ENCODE measurements at places on chromosomes 16 and 17.
A peak's percentile ranks its signal among the peaks of the same experiment; 100 is the strongest.

GRCh38 chr17:28384281-28385036 is 13.0 kb downstream of the SARM1 start:
- peak overlapping the region; percentile 15 for H3K4me3 ChIP-seq
- peak; percentile 51 for DNase-seq
- no peak overlapping the region for H3K27ac ChIP-seq
- no peaks in the 10 kb centered on the region for H3K36me3 ChIP-seq

- H3K27me3 ChIP-seq, result no peaks in the 10 kb centered on the region
- no peaks in the 10 kb centered on the region for H3K4me1 ChIP-seq
- H3K4me3 ChIP-seq, result no peak overlapping the region
- no peak for DNase-seq
- H3K27ac ChIP-seq, result no peak overlapping the region
Observed at GRCh38 chr17:60327134-60327900, 64.6 kb downstream of the USP32 start.

DNA sequence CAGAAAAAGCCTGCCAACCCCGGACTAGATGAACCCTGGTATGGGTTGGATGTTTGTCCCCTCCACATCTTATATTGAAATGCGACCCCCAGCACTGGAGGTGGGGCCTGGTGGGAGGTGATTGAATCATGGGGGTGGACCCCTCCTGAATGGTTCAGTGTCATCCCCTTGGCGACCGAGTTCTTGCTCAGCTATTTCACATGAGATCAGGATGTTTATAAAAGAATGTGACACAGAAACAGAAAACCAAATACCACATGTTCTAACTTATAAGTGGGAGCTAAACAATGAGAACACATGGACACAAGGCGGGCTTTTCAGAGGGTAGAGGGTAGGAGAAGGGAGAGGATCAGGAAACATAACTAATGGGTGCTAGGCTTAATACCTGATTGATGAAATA is 576.0 kb upstream of the HSBP1 start:
- H3K27me3 ChIP-seq, result no peaks in the 10 kb centered on the region
- no peak overlapping the region for H3K27ac ChIP-seq
- H3K36me3 ChIP-seq, result no peaks in the 10 kb centered on the region
- H3K4me1 ChIP-seq, result no peaks in the 10 kb centered on the region
- no peak overlapping the region for H3K4me3 ChIP-seq
- no peak for DNase-seq

- H3K4me3 ChIP-seq, result no peak overlapping the region
- DNase-seq, result no peak
- H3K4me1 ChIP-seq, result peaks cover 5% of the 10 kb centered on the region
- no peaks in the 10 kb centered on the region for H3K27me3 ChIP-seq
- H3K36me3 ChIP-seq, result no peaks in the 10 kb centered on the region
- H3K27ac ChIP-seq, result no peak overlapping the region
Observed at GRCh38 chr16:333406-334094, 19.0 kb downstream of the AXIN1 start.

DNA sequence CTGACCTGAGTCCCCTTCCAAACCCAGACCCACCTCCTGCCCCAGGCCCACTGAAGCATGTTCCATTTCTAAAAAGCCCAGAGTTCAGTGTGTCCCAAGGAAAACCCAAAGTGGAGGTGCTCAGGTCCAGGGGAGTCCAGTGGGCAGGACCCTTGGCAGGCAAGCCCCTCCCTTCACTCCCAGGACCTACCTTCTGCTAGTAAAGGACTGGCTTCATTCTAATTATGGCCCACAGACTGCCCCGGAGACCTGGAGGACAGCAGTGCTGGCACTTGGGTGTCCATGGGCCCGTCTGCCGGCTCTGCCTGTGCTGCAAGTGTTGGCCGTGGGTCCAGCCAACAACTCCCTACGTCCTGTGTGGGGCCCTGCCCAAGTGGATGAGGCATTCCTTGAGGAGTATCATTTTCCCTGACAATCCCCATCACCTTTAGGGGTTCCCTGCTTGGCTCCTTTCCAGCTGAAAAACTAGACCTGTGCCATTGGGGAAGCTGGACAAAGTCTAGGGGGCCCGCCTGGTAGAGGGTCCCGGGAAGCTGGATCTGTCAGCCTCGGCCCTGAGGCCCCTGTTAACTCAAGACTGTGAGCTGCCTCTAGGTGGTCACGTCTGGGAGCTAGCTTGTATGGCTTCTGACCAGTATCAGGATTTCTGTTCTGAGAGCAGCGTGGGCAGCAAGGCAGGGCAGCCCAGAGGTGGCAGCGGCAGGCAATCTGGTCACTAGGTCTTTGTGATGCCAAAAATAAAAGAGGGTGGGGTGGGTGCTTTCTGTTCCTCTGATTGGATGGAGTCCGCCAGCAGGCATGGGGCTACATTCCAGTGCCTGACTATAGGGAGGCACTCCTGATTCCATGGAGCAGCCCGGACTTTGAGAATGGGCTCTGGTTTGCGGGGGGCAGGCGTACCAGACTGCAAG is 8.2 kb downstream of the CBX2 start:
- no peak overlapping the region for H3K4me3 ChIP-seq
- H3K4me1 ChIP-seq, result peaks cover 4% of the 10 kb centered on the region
- H3K27ac ChIP-seq, result no peak overlapping the region
- H3K36me3 ChIP-seq, result no peaks in the 10 kb centered on the region
- no peaks in the 10 kb centered on the region for H3K27me3 ChIP-seq

- H3K4me1 ChIP-seq, result peaks cover 38% of the 10 kb centered on the region
- DNase-seq, result peak; percentile 53
- H3K36me3 ChIP-seq, result no peaks in the 10 kb centered on the region
- H3K4me3 ChIP-seq, result no peak overlapping the region
- H3K27ac ChIP-seq, result peak overlapping the region; percentile 50
Observed at GRCh38 chr16:50313596-50314478, 47.5 kb downstream of the ADCY7 start.

DNA sequence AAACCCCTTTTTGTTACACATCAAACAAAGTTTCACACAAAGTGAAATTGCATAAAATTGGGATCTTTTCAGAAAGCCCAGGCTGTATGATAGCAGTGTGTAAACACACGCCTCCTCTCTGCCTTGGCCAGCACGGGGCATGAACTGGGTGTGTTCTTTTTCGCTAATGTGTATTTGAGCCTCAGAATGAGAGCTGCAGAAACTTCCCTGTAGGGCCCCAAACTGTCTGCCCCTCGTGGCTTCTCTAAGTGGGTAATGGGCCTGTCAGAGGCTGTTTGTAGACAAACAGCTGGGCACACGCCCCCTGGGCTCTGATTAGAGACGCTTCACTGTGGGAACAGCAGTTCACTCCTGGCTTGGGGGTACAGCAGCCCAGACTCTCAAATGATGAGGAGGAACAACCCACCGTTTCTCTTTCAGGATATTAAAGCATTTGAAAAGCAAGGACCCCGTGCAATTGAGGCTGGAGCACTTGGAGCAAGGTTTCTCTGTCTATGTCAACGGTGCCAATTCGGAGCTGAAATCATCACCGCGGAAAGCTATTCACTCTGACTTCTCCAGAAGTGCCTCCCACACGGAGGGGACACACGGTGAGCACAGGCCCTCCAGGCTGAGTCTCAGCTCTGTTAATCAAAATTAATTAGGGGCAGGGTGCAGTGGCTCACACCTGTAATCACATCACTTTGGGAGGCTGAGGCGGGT is 78.4 kb downstream of the KATNIP start:
- no peak overlapping the region for H3K27ac ChIP-seq
- H3K36me3 ChIP-seq, result no peaks in the 10 kb centered on the region
- DNase-seq, result peak; percentile 53
- no peaks in the 10 kb centered on the region for H3K27me3 ChIP-seq
- no peak overlapping the region for H3K4me3 ChIP-seq

- no peak for DNase-seq
- H3K4me3 ChIP-seq, result no peak overlapping the region
- no peaks in the 10 kb centered on the region for H3K4me1 ChIP-seq
- no peaks in the 10 kb centered on the region for H3K27me3 ChIP-seq
Observed at GRCh38 chr16:10552281-10552680, 28.1 kb downstream of the EMP2 start.

DNA sequence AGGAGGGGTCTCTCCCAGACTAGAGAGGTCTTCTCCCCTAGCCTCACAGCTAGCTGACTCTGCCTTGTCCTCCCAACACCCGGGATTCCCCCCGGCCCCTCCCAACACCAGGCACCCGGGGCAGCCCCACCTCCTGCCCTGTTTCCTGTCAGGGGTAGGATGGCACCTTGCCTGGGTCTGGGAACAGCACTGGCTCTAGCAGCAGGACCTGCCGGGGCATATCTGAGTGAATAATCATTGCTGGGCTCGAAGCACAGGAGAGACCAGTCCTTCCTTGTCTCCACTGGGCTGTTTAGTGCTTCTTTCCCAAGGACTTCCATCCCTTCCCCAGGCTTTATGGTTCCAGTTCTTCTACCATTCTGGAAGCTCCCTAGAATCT is 25.7 kb downstream of the MINK1 start:
- H3K4me3 ChIP-seq, result no peak overlapping the region
- H3K27ac ChIP-seq, result peak overlapping the region; percentile 75
- H3K36me3 ChIP-seq, result no peaks in the 10 kb centered on the region

DNA sequence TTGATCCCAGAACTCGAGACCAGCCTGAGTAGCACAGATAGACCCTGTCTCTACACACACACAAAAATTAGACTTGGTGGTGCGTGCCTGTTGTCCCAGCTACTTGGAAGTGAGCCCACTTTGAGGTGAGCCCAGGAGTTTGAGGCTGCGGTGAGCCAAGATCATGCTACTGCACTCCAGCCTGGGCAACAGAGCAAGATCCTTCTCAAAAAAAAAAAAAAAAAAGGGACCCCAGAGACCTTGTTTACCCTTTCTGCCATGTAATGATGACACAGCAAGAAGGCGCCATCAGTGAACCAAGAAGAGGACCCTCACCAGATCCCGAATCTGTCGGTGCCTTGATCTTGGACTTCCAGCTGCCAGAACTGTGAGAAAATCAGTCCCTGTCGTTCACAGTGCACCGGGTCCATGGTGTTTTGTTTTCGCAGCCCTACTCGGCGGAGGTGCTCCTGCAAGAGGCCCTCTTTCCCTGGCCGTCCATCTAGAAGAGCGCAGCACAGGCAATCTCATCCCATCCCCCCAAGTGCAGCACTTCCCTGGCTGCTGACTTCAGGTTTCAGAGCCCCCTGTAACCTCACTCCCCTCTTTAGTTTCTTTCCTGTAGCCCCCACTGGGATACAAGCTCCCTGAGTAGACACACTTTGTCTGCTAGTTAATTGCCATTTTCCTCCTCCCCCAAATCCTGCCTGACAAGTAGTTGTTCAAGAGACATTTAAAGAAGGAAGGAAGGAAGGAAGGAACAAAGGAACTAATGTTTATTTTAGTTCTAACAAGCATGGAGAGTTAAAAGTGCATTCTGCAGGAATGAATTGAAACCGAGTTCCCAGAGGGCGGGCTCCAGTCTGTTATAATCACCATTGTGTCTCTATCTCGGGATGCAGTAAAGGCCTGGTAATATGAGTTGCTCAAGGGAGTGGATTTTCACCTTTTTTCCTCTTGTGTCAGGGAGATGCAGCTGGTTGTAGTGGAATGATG is 115.3 kb downstream of the SNX29 start:
- no peaks in the 10 kb centered on the region for H3K36me3 ChIP-seq
- DNase-seq, result no peak
- no peak overlapping the region for H3K4me3 ChIP-seq

DNA sequence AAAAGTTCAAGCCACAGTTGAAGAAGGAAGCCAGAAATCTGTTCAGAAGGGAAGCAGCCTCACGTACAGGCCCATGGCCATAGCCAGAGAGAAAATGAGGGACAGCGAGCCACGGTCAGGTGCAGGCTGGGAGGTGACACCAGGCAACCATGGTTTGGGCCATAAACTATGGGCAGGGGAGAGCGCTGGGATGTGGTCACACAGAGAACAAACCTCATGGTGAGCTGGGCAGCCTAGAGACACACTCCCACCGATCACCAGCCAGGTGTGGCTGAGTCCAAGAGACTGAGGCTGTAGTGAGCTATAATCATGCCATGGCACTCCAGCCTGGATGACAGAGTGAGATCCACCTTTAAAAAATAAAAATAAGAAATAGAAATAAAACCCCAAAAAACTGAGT is 76.5 kb downstream of the NETO2 start:
- H3K4me1 ChIP-seq, result no peaks in the 10 kb centered on the region
- no peak overlapping the region for H3K4me3 ChIP-seq
- no peaks in the 10 kb centered on the region for H3K36me3 ChIP-seq
- DNase-seq, result no peak

DNA sequence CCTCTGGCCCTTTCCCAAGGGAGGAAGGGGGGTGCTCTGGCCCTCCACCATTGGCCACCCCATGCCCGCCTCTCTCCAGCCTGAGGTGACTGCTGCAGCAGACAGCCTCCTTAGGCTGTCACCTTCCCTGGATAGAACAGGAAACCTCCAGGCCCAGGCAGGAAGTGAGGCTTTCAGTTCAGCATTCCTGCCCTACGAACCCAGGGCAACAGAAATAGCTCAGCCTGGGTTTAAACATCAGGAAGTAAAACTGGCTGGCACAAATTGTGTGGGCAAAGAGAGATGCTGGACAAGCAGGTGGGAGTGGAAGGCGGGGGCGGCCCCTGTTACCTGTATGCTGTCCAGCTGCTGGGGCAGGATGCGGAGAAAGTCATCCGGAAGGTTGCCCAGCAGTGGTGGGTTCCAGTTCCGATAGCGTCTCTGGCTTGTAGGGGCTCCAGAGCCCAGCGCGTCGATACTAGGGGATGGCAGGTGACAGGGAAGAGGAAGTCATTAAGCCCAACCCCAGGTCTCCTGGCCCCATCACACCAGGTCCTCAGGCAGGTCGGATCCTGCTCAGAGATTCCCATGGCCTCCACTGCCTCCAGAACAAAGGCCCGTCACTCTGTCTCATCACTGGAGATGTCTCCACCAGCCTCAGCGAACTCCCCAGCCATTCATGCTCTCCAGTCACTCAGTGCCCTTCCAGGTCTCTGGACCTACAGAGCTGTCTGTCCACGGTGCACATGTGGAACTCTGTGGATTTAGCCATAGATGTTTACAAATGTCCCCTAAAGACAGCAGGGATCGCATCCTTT is 23.6 kb upstream of the MRPS23 start:
- H3K4me3 ChIP-seq, result no peak overlapping the region
- no peaks in the 10 kb centered on the region for H3K36me3 ChIP-seq
- no peak overlapping the region for H3K27ac ChIP-seq
- no peaks in the 10 kb centered on the region for H3K27me3 ChIP-seq
- H3K4me1 ChIP-seq, result peaks cover 30% of the 10 kb centered on the region

GRCh38 chr17:3965118-3965800 is 1.0 kb upstream of the ATP2A3 start:
- peak overlapping the region; percentile 58 for H3K4me3 ChIP-seq
- H3K36me3 ChIP-seq, result no peaks in the 10 kb centered on the region
- H3K4me1 ChIP-seq, result peaks cover 34% of the 10 kb centered on the region
- H3K27me3 ChIP-seq, result no peaks in the 10 kb centered on the region

DNA sequence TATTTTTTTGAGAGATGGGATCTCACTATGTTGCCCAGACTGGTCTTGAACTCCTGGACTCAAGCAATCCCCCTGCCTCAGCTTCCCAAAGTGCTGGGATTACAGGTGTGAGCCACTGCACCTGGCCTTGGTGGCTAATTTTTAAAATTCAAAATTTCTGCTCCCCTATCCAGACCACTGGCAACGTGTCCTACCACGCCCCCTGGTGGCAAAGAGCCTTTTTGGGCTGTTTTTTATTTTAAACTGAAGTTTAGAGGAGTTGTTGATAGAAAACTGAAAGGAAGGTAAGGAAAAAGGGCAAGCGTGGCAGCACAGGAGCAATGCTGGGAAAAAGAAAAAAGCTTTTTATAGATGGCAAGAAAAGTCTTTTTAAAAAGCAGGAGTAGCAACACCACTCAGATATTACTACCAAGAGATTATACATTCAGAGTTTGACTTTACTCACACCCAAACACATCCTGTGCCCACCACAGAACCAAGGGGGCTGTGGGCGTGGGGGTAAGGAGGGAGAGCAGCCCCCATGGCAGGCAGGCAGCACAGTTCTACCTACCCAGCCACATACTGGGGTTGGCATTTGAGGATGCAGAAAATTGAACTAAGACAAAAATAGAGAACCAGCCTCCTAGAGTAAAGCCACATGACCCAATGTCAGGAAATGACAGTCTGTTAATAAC is 4.2 kb upstream of the MXRA7 start:
- H3K4me1 ChIP-seq, result peaks cover 24% of the 10 kb centered on the region
- peak; percentile 88 for DNase-seq
- no peak overlapping the region for H3K4me3 ChIP-seq
- no peak overlapping the region for H3K27ac ChIP-seq
- no peaks in the 10 kb centered on the region for H3K27me3 ChIP-seq
